Immature natural killer cell (primary cell): ENCODE measurements at places on chromosomes 1 and 21. TPM values are rescaled to one million over a fixed set of nuclear protein-coding genes. Genes with fewer than 3 reads are reported as not detected.

Gene MSH4
- not detected for polyA plus RNA-seq

Gene DNAJC28
- not detected for polyA plus RNA-seq

Gene PAQR6
- 2.1 TPM for polyA plus RNA-seq

Gene ATP1A4
- not detected for polyA plus RNA-seq

DNA sequence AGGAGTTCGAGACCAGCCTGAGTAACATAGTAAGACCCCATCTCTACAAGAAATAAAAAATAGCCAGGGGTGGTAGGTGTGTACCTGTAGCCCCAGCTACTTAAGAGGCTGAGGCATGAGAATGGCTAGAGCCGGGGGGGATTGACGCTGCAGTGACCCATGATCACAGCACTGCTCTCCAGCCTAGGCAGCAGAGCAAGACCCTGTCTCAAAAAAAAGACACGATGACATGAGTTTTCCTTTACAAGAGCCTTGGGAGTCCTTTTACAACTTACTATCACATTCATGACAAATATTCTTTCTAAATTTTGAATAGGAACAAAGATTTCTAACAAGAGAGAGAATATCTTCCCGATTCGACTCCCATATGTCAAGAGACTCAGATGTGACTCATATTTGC is 3.3 kb upstream of the BRWD1 start:
- peaks cover 17% of the 10 kb centered on the region for H3K4me1 ChIP-seq
- DNase-seq = no peak
- H3K4me3 ChIP-seq = no peak overlapping the region
- H3K36me3 ChIP-seq = no peaks in the 10 kb centered on the region

DNA sequence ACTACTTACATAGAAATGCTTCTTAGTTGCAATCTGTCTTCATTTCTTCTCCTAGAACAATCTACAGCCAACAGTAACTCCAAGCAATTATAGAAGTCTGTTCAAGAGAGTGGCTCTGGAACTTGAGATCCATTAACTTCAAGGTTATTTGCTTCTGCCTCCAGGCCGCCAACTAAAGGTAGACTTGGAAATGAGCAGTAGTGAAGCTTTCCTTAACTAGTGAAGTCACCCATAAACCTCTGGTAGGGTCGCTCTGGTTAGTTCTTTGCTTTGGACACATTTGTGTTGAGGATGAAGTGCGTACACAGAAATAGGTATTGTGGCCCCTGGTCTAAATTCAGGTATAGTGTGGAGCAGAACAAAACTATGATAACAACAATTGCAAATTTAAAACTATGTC is 809.9 kb upstream of the RGS18 start:
- no peaks in the 10 kb centered on the region for H3K27me3 ChIP-seq
- no peak for DNase-seq
- H3K4me1 ChIP-seq = no peaks in the 10 kb centered on the region
- no peaks in the 10 kb centered on the region for H3K36me3 ChIP-seq
- no peak overlapping the region for H3K4me3 ChIP-seq

DNA sequence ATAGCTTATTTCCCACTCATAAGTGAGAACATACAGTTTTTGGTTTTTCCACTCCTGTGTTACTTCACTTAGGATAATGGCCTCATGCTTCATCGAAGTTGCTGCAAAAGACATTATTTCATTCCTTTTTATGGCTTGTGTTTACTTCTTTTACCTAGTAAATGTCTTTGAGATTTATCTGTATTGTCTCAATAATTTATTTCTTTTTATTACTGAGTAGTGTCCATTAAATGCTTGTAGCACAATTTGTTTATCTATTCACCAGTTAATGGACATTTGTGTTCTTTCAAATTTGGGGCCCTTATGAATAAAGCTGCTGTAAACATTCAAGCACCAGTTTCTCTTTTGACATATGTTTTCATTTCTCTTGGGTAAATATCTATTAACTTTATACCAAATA is 86.0 kb downstream of the UCHL5 start:
- no peaks in the 10 kb centered on the region for H3K27me3 ChIP-seq
- no peaks in the 10 kb centered on the region for H3K4me1 ChIP-seq
- no peak overlapping the region for H3K27ac ChIP-seq
- DNase-seq = no peak
- no peak overlapping the region for H3K4me3 ChIP-seq

DNA sequence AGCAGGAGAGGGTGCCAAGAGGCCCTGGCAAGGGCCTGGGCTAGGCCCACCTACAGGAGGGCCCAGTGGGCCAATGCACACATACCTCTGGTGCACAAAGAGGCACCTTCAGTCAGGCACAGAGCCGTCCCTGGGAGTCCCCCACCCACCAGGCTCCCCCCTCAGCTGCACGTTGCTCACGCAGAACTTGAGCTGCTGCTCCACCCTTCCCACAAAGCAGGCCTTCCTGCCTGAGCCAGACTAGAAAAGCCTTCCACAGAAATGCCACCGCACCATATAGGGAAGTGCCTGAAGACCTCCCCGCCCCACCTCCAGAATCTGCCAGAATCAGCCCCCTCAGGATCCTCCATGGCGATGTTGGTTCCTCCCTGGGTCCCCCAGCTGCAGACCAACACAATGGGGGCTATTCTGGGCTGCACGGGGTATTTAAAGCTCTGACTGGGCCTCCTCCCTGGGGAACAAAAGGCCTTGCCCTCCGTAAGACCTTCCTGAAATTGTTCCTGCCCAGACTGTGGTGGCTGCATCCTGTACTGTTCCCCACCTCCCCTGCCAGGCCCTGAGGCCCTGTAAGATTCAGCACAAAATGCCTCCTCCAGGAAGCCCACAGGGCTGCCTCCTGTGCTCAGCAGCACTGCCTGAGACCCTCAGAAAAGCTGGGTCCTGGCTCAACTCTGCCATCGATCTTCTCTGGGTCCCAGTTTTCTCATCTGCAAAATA is 27.2 kb downstream of the HSPG2 start:
- peak overlapping the region; percentile 11 for H3K27ac ChIP-seq
- no peak for DNase-seq
- no peaks in the 10 kb centered on the region for H3K36me3 ChIP-seq
- no peak overlapping the region for H3K4me3 ChIP-seq
- H3K27me3 ChIP-seq = no peaks in the 10 kb centered on the region

GRCh38 chr1:162022626-162023025 is 1.0 kb downstream of the OLFML2B start:
- H3K36me3 ChIP-seq = peaks cover 5% of the 10 kb centered on the region
- peaks cover 18% of the 10 kb centered on the region for H3K27me3 ChIP-seq
- no peak overlapping the region for H3K4me3 ChIP-seq
- no peak for DNase-seq
